ENCODE measurements at places on chromosomes 6 and 20.

DNA sequence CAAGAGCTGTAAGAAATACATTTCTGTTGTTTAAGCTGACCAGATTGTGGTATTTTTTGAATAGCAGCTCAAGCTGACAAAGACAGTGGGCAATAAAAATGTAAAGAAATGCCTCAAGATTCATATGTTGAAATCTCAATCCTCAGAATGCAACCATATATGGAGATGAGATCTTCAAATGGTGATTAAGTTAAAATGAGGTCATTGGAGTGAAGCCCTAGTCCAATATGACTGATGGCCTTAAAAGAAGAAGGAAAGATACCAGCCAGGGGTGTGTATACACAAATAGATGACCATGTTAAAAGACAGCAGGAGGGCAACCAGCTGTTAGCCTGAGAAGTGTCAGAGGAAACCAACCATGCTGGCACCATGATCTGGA, 7.1 kb upstream of the DDO start:
- no peak for DNase-seq

DNA sequence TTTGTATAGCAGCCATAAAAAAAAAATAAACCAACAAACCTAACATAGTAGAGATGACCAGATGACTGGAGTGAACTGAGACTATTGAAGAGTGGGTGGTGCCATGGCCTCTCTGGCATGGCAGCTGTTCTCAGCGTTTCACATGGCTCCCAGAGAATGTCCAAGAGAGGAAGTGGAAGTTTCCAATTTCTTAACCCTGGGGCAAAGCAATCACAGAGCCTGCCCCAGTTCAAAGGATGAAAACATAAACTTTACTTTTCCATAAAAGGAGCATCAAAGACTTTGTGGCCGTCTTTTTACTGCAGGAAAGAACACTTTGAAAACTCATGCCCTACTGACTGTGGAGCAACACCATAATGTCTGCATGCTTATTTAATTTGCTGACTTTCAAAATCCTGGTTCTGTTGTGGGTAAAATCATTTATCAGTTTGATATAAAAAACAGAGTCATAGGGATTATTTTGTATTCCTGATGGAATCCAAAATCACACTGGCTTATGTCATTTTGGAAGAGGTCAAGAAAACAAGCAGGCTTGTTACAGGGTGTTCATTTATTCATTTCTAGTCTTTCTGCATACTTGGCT, 165.4 kb downstream of the SLC35B3 start:
- DNase-seq = no peak

DNA sequence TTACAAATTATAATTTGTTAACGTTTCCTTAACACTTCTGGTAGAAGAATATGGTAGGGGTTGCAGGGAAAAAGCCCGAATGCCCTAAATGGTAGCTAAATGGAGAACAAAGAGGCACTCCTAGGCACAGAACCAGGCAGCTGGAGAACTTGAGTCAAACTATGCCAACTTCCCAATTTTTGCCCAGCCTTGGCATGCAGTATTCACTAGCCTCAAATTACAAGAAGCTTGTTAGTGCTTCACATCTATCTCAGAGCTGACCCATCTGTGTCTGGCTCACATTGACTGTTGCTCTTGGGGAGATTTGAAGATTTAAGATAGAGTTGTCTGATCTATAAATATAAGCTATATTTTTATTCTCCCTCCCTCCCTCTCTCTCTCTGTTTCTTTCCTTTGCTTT, 19.4 kb upstream of the LRFN2 start:
- no peak for DNase-seq

DNA sequence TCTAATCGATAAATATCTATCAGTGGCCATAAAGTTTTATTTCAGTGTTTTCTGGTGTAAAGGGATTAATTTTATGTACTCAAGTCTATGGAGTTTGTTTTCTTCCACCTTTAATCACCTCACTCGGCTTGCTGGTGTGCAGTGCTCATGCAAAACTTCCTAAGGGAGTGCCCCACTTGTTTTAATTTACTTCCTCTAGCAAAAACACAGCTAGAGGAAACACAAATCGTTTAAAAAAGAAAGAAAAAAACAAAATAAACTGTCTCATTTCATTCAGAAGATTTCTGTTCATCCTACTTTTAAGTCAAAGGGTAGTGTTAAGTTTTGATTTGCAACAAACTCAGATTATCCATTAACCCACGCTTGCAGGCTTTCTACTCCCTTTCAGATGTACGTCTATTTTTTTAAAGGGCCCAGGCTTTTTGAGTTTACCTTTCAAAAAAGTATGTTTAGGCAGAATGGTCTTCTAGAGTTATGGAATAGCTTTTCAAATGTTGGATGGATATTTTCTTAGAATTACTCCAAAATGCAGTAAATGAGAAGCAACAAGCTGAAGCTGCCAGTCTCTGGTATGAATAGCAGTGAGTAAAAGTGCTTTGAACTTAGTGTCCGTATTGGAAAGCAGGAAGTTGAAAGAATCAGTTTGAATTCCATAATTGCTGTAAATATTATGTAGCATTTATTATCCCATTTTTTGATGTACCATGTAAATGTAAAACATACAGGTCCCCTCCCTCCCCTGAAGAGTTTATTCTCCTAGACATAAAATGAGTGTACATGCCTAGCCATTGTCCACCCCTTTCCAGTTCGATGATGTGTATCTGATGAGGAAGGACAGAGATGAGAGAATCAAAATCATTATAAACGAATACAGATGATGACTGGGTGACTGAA, 113.3 kb downstream of the SLC16A10 start:
- DNase-seq = no peak

DNA sequence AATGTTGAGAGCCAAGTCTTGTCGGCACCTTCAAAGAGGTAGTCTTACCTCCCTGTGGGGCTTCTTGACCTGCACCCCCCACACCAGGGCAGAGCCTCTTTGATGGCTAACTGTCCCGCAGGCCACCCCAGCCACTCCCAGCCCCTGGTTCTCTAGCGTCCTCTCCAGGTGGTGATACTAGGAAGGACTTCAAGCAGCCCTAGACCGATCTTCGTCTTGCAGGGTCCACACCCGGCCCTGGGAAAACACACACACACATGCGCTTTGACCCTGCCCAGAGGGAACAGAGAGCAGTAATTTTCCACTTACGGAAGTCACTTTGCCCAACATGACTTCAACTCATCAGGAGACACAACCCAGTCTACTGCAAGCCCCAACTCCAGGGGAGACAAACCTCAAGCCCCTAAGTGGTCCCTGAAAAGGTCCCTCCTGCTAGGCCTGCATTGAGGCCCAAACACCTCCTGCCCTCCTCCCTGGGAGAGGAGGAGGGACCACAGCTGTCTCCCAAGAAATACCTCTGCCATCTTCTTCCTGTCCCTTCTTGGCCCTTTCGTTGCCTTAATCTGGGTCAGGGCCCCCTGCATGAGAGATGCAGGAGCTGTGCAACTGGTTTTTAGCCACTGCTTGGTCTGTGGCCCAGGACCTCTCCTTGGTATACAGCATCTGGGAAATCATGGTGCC, 2.9 kb upstream of the BPIFB1 start:
- DNase-seq = no peak

DNA sequence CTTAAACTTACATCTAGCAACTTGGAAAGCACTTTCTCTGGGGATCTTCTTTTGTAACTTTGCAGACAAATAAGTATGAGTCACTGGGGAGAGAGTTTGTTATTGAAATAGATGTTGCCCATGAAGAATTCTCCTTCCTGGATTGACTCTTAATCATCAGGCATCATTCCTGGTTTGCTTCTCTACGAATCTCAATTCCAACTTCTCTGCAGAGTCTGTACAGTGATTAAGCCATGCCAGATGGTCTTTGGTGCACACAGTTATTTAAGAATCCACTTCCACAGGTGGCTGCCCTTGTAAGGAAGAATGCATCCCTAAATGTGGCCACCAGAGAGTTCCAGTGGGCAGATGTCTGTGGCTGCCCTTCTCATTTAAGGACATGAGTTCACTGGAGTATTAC, 25.7 kb downstream of the MYCT1 start:
- no peak for DNase-seq

DNA sequence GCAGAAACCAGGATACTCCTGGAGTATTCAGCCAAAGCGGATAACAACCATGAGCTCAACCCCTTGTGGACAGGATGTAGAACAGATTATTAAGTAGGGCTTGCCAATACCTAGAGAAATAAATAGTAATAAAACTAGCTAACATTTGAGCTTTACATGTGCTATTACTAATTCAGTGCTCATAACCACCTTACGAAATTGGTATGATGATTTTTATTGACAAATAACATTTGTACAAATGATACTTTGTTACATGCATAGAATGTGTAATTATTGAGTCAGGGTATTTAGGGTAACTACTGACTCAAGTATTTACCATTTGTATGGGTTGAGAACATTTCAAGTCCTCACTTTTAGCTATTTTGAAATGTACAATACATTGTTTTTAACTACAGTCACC, 287.9 kb downstream of the CDC5L start:
- DNase-seq = no peak

DNA sequence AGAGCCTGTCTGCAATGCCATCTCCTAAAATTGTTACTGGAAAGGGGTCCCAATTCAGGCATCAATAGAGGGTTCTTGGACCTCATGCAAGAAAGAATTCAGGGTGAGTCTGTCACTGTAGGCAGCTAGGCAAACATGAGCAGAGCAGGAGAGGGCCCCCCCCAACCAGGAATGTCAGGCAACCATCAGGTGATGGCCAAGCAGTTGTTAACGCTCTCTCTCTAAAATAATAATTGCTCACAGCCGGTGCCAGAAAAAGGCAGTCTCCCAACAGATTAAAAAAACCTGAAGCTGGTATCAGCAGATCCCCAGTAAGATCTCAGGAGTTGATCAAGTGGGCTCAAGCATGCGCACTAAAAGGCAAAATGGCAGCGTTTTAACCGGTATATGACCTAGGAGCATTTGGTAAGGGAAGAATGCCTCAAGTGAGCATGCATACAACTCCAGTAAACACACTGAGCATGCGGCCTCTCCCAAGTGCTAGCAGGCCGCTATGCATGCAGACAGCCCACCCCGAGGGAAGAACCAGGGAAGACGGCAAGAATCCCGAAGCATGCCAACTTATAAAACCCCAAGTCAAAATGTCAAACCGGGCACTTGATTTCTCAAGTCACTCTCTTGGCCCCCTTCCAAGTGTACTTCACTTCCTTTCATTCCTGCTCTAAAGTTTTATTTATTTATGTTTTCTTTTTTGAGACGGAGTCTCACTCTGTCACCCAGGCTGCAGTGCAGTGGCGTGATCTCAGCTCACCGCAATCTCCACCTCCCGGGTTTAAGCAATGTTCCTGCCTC, 44.0 kb upstream of the RNGTT start:
- no peak for DNase-seq

GRCh38 chr6:116279232-116280160, at the start of gene TSPYL1:
Gene TSPYL1, minus strand, starts transcription at chr6:116279930. Its CDS starts 100 bp downstream, at chr6:116279830.
- peak; percentile 78 for DNase-seq

GRCh38 chr20:63381781-63382431, 20.8 kb upstream of the CHRNA4 start:
- no peak for DNase-seq

DNA sequence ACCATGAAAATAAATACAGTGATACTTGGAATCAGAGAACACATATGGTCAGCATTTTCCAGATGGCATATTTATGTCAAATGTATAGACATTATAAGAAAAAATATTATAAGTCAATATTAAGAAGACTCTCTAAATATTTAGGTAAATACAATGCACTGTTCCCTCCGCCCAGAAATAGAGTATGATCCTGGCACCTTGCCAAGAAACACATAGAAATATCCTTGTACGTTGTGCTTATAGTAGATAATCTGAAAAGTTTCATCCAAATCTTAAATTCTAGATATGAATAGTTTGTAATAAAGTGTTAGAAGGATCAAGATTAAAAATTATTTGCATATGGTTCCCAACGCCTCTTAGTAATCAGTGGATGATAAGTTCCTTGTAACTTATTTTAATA, 645.8 kb upstream of the GJE1 start:
- DNase-seq = no peak

DNA sequence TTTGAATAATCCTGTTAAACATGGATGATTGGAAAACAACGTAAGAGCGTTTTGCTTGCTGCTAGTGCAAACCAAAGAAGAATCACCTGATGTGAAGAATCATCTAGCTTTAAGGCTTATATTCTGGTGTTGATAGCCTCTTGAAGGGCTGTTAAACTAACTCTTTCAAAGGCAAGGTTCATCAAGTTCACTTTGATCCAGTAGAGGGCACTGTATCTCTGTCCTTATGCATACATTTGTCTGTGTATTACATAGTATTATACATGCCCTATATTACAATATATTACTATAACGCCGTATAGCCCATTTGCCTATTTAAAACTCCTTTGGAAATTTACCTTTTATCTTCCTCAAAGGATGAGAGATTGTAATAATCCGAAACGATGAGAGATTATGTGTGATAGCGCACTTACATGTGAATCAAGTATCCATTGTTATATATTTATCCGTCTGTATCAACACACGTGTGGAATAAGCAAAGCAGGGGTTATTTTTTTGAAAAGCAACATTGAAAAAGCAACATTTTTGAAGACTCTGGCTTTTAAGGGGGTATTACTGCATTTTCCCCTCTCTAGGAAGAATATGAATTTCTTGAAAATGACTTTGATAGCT, 50.8 kb upstream of the NRN1 start:
- peak; percentile 19 for DNase-seq

GRCh38 chr6:2038092-2038491, 207.3 kb downstream of the GMDS start:
- no peak for DNase-seq

- no peak for DNase-seq
These were observed 222.6 kb upstream of the MARCKS start for GRCh38 chr6:113634352-113635163.

DNA sequence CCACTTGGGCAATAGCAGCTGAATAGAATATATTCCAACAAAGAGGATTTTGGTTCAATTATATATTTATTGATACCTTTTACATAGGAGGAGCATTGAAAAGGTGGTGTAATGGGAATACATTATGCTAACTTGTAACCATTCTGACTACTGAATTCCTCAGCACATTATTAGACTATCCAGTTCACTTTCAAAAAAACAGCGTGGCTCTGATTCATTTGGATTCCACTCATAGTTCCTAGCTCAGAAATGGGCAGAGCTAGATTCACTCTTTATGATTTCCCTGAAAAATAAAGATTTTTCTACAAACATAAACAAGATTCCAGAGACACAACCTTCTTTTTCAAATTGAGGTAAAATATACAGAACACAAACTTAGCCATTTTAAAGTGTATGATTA, 9.2 kb upstream of the TRERF1 start:
- DNase-seq = no peak

- DNase-seq = no peak
These were observed 111.7 kb upstream of the CD93 start for GRCh38 chr20:23197836-23198235.

- no peak for DNase-seq
These were observed 2.3 kb upstream of the ALDH5A1 start for GRCh38 chr6:24492475-24492874.

- no peak for DNase-seq
These were observed 35.3 kb upstream of the PTGIS start for GRCh38 chr20:49603209-49603627.

GRCh38 chr6:170200458-170200891, 90.4 kb downstream of the DLL1 start:
- no peak for DNase-seq

Measured in NCI-H187 (cell line).